ENCODE measurements at places on chromosomes 5 and 9.

DNA sequence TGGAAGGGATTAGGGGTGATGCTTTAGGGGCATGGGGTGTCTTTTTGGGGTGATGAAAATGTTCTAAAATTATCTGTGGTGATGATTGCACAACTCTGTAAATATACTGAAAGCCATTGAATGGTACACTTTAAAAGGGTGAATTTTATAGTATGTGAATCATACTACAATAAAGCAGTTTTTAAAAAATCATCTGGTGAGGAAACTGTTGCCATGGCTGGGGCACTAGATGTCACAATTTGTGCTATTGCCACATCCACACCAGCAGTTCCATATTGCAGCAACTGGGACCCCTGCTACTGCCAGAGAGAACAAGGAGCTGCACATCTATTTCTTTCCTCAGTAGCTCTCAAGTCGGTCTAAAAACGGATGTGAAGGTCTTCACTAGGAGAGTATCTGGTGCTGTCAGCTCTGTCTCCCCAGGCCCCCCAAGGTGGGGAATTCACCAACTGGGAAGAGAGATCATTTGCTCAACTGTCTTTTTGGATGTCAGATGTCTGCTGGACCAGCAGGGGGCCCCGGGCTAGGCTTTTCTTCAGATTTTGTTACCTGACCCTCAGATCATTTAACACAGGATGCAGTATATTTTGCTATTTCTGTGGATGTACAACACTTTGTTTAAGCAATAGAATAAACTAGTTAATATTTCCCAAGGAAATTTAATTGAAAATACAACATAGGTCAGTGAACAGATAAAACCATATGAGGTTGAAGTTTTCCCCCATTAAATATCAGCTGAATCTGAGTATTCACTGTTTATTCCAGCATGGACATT is 13.2 kb downstream of the CMYA5 start:
- DNase-seq: no peak

DNA sequence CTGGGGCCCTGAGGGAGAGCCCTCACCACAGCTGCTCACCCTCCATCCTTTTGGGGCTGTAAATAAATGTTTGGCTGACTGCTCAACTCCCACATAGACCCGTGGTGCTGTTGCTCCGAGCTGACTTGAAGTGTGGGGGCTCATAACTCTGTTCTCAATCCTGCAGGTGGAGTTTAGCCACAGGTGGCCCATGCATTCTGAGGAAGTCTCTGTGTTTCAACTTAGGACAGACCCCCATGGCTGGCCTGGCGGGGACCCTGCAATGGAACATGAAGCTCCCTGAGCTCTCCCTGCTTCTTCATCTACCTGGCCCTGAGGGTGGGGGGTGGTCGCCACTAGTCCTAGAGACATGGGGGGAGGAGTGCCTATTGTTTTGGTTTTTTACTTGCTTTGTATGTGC is 19.7 kb downstream of the NDUFS6 start:
- DNase-seq: no peak

DNA sequence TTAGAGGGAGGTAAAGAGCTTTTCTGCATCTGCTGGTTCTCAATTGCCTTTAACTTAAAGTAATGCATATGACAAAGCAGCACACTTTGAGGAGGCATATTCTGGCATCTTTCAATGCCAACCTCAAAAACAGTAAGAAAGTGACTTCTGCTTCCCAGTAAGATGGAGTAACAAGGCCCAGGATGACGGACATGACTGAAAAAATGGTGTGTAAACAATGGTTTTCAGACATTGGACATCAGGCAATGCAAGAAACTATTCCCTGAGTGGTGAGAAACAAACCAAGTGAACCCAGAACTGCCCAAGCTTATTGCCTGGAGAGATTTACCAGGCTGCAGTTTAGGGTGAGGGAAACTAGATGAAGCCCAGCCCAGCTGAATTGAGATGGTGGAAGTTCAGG is 39.8 kb upstream of the TTC39B start:
- no peak for DNase-seq

- DNase-seq: no peak
These were observed 129.5 kb downstream of the TTLL11 start for GRCh38 chr9:121963528-121963995.

- DNase-seq: no peak
These were observed 81.4 kb downstream of the EDIL3 start for GRCh38 chr5:84303315-84303714.

- DNase-seq: no peak
These were observed 16.3 kb upstream of the ANXA1 start for GRCh38 chr9:73135394-73135793.

GRCh38 chr9:93139365-93140182 is 5.5 kb upstream of the NINJ1 start:
- DNase-seq: no peak

- DNase-seq: no peak
These were observed 6.3 kb downstream of the UCK1 start for GRCh38 chr9:131524665-131525315.

- DNase-seq: no peak
These were observed 18.7 kb downstream of the KCNIP1 start for GRCh38 chr5:170522211-170523141.

GRCh38 chr5:32494827-32495226 is 50.3 kb upstream of the ZFR start:
- no peak for DNase-seq

GRCh38 chr5:177018341-177018740 is 4.2 kb upstream of the ZNF346 start:
- no peak for DNase-seq

GRCh38 chr5:82792096-82792495 is 285.1 kb downstream of the TMEM167A start:
- DNase-seq: no peak

DNA sequence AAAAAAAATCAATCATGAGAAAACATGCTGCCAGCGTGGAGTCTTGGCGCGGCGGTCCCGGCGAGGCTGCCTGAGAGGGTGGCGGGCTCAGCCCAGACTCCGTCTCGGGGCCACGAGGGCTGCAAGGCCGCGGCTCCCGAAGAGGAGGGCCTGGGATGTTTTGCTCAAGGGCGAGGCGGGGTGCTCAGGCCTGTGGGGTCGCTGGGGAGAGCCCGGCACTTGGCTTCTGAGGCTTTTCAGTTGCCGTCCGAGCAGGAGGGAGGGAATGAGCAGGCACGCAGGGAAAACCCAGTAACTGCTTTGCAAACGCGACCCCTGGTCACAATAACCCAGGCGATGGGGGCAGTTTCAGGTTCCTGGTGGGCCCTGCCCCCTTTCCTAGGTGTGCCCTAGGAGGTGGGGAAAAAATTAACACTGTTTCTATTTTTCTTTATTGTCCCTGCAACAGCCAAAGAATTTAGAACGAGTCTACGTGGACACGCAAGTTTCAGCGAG is 3.2 kb upstream of the IRX2 start:
- DNase-seq: no peak

DNA sequence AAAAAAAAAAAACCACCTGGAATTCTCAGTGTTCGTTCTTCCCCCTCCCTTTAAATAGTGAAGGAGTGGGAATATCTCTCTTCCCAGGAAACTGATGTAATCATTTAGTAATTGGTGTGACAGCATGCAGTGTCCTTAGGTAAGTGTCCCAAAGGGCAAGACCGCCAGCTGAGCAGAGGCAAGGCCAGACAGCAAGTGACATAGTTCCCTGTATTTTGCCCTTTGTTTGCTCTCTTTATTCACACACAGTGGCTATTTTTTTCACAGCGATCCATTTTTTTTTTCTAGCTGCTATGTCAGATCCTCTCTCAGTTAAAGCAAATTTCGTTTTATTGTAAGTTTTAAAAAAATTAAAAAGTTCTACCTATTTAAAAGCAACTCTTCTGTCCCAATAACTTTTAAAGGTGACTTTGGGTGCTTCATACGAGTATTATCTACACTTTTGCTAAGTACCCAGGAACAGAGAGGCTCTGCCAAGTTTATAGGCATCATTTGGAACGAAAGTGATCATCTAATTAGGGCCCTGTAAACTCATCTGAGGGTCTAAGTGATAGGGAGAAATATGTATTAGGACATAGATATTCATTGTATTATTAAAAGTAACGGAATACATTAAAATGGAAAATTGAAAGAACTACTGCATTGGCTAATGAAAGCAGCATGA is 98.2 kb upstream of the ALDH1A1 start:
- no peak for DNase-seq

GRCh38 chr9:124412228-124412575 is 3.0 kb downstream of the PSMB7 start:
- no peak for DNase-seq

- DNase-seq: no peak
These were observed 129.3 kb upstream of the RAI14 start for GRCh38 chr5:34526682-34527305.

GRCh38 chr5:21823588-21823987 is 1029.6 kb downstream of the CDH12 start:
- DNase-seq: no peak

DNA sequence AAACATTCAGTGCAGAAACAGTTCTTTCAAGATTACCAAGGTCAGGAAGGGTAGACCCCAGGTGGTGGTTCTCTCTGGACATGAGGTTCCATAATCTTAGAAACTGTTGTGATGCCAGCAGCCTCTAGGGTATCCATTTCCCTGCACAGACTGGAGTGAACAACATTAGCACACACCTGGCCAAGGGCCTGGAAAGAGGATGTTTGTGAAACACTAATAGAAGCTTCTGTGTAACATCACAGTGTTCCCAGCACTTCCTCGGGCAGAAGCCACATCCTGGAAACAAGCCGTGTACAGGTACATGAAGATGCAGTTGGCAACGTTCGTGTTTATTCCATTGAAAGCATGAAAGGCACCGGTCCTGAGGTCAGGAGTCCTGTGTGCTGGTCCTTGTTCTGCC is 598.2 kb upstream of the KLF4 start:
- DNase-seq: no peak

- no peak for DNase-seq
These were observed 157.8 kb downstream of the ARHGEF28 start for GRCh38 chr5:73783828-73784227.

DNA sequence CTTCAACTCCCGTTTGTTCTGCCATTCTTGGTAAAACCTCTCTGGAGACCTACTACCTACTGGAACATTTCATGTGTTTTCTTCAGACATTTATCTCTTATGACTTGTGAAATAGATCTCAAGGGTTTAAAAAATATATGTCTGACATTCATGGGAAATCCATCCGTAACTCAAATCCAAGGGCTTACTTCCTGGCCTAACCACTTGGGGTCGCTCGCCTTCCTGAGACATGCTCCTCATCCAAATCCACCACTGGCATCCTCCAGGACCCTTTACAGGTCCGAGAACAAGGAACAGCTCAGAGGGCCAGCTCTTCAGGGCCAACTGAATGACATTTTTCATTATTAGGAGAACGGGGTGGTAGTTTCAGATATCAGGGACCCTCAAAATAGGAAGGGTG is 235.1 kb upstream of the TUT7 start:
- no peak for DNase-seq

- no peak for DNase-seq
These were observed 1.7 kb downstream of the KIF4B start for GRCh38 chr5:155015239-155015638.

- DNase-seq: no peak
These were observed 748.3 kb downstream of the MAT2B start for GRCh38 chr5:164253764-164254163.

DNA sequence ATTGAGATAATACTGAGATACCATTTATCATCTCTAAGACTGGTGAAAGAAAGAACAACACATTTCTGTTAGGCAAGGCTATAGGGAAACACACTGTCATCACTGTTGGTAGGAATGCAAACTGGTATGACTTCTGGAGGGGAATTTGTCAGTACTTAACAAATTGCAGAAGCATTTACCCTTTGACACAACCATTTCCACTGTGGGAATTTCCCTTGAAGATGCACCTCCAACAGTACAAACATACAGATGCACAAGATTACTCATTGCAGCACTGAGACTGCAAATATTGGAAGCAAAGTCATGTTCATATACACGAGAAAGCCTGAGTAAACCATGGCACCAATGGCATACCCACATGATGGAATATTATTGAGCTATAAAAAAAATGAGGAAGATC is 17.6 kb downstream of the GM2A start:
- no peak for DNase-seq

GRCh38 chr5:50853151-50853550 is 186.7 kb downstream of the PARP8 start:
- no peak for DNase-seq

DNA sequence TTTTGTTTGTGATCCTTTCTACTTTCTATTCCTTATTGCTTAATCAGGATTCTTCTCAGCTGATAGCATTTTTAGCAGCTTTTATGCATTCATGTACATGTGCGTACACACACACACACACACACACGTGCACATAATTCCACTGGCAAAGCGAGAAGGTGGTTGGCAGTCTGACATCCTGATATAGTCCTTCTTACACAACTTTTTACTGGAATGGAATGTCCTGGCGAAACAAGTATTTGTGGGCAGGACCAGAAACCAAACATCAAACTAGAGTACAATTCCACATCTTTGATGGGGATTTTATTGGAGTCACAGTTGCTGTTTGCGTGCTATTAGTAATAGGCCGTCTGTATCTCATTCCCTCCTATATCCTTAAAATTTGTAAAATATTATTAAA is 356.5 kb downstream of the CCDC171 start:
- no peak for DNase-seq

DNA sequence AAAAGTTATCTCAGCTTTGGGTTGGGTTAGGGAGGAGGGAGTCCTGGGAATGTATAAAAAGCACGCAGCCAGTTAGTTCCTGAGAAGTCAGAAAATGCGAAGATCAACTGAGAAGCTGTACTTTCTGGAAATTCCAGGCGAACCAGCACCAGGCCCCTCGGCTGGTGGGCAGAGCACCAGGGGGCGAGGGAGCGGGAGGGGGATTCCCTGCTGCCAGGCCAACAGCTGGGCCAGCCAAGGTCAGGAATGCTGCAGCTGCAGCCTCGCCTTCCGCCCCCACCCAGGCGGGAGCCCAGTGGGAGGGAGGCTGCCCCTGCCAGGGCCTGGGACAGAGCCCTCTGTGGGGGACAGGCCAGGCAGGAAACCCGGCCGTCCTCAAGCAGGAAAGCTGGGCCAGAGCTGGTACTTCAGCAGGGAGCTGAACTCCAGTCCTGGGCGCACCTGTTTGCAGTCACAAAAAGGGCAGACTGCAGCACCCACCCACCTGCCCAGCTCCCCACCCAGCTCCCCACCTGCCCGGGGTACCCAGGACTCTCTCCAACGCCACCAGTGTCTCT is 35.5 kb downstream of the VAV2 start:
- no peak for DNase-seq

GRCh38 chr5:82806513-82806912 is 270.7 kb downstream of the TMEM167A start:
- no peak for DNase-seq

DNA sequence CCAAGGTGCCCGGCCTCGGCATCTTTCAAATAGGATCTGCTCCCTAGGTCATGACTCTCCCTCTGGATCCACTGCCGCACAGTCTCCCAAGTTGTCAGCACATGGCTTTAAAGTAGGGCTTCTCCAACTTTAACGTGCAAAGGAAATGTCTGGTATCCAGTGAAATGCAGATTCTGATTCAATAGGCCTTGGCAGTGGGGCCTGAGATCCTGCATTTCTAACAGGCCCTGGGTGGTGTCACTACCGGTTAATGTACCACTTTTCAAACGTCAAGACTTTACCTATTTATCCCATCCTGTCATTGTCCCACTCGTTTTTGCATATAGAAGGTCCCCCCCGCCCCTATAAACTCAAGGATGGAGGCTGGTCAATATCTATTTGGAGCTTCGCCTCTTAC is 137.6 kb upstream of the ZNF618 start:
- DNase-seq: no peak

- no peak for DNase-seq
These were observed 119.6 kb downstream of the EFNA5 start for GRCh38 chr5:107551088-107551487.

GRCh38 chr9:124934290-124934689 is 6.6 kb downstream of the GOLGA1 start:
- DNase-seq: no peak

- no peak for DNase-seq
These were observed 9.8 kb upstream of the OLFM1 start for GRCh38 chr9:135077497-135078200.

GRCh38 chr5:80275347-80275746 is 19.5 kb upstream of the SERINC5 start:
- no peak for DNase-seq
